ENCODE measurements at places on chromosomes 2 and 18. TPM values are rescaled to one million over a fixed set of nuclear protein-coding genes. Genes with fewer than 3 reads are reported as not detected.

- no peak overlapping the region for H3K4me3 ChIP-seq
- peaks cover 4% of the 10 kb centered on the region for H3K4me1 ChIP-seq
- DNase-seq, result peak; percentile 1
- no peak overlapping the region for H3K27ac ChIP-seq
- H3K36me3 ChIP-seq, result no peaks in the 10 kb centered on the region
- no peaks in the 10 kb centered on the region for H3K27me3 ChIP-seq
These were observed 40.0 kb upstream of the FAHD2A start for GRCh38 chr2:95362486-95362885.

DNA sequence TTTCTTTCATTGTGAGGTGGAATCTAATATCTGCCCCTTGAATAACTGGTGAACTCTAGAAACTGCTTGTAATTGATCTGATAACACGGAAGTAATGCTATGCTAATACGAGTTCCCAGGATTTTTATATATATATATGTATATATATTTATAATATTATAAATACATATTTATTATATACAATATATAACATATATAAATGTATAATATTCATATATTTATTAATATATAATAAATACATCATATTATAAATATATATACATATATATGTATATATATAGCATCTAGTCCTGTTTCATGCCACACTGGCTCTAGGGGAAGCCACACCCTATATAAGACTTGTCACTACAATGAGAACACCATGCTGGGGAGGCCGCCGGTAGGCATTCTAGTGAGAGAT is 156.7 kb upstream of the CDH19 start:
- no peak overlapping the region for H3K27ac ChIP-seq
- H3K4me1 ChIP-seq, result no peaks in the 10 kb centered on the region
- H3K36me3 ChIP-seq, result no peaks in the 10 kb centered on the region
- no peak overlapping the region for H3K4me3 ChIP-seq

- no peak overlapping the region for H3K27ac ChIP-seq
- peaks cover 5% of the 10 kb centered on the region for H3K4me1 ChIP-seq
- no peaks in the 10 kb centered on the region for H3K36me3 ChIP-seq
- no peak overlapping the region for H3K4me3 ChIP-seq
- DNase-seq, result no peak
- H3K27me3 ChIP-seq, result no peaks in the 10 kb centered on the region
These were observed 79.8 kb upstream of the LRPPRC start for GRCh38 chr2:44075541-44075940.

DNA sequence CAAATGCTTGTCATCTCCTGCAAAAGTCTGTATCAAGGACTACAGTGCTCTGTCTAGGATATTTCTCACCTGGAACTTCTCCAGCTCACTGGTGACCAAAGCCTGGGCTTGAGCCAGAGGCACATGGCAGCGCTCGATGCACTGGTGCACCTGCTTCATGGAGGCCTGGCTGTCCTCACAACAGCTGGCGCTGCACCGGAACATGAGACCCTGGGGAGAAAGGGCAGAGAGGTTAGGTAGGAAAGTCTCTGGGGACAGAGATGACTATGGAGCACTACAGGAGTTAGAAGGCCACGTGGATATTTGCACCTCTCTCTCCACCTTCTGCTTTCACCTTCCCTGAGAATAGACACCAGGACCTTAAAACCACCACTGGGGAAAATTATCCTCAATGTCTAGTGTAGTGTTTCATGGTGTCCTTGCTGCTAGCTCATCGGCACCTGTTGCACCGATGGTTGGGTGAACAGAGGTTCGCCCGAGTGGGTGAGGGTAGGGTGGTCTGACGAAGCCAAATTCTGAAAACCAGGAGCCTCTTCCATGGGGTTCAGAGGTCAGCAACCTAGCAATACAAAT is 1.0 kb downstream of the FAM136A start:
- peaks cover 17% of the 10 kb centered on the region for H3K36me3 ChIP-seq
- peak overlapping the region; percentile 60 for H3K4me3 ChIP-seq
- DNase-seq, result no peak
- no peaks in the 10 kb centered on the region for H3K27me3 ChIP-seq
- H3K27ac ChIP-seq, result peak overlapping the region; percentile 68

The PPM1B gene
- total RNA-seq, result 39.9 TPM

Data from thyroid gland (tissue), 4 donors.